ENCODE measurements at places on chromosomes 5 and 9.

GRCh38 chr5:54689411-54690251 is 172.1 kb downstream of the SNX18 start:
- DNase-seq = no peak

- DNase-seq = no peak
Observed at GRCh38 chr5:72015103-72015548, 92.1 kb upstream of the MAP1B start.

GRCh38 chr9:20582150-20582549 is 40.1 kb downstream of the MLLT3 start:
- no peak for DNase-seq

DNA sequence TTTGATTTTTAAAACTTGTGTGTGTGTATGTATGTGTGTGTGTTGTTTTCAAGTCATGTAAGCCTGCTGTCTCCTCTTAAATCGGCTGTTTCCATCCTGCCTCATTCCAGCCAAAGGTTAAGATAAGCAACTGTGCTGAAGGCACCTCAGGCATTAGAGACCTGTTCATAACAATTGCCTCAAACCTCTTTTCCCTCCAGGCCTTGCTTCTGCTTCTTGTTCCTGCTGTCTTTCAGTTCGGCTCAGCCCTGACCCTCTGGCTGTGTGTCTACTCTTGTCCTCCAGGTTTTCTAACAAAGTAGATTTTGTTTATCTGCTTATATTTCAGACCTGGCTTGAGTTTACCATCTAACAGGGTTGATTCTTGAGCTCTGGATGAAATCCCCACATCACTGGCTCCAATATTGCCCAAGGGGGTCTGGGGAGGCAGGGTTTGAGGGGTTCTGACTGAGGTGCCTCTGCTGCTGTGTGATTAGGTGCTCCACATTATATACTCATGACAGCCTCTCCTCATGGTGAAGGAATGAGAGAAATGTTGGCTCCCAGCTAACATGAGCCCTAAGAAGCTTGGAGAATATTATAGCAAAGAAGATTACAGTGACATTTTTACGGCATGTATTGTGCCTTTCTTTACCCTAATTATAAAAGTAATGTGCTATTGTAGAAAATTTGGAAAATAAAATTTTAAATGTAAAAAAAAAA is 229.7 kb upstream of the PIK3R1 start:
- no peak for DNase-seq

DNA sequence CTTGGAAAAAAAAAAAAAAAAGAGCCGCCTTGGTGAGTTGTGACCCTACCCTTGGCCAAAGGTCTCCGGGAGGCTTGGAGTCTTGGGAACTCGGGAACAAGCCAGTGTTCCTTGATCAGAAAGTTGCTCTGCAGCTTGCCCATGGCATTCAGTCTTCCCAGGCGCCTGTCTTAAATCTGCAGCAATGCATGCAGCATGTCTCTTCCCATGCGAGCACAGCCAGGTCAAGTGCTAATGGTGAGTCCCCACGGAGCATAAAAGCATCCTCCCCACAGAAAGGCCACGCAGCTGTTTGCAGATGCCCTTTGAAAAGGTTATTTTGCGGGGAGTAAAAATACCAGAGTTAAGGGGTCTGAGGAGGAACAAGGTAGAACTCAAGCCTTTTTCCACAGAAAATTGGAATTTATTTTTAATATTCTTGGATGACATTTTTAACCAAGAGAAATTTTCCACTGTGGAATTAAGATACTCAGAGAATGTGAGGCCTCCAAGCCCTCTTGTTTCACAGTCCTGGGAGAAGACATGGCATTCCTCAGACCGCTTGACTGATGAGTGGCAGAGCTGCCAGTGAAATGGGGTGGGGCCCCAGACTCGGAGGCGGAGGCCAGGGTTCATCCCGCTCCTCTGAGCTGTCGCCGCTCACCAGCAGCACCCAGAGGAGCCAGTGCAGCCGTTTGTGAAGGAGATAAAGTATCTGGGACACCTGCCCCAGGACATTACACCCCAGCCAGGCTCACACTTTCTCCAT is 81.6 kb downstream of the CYFIP2 start:
- DNase-seq = no peak

GRCh38 chr5:68918306-68918705 is 175.5 kb upstream of the SLC30A5 start:
- no peak for DNase-seq

DNA sequence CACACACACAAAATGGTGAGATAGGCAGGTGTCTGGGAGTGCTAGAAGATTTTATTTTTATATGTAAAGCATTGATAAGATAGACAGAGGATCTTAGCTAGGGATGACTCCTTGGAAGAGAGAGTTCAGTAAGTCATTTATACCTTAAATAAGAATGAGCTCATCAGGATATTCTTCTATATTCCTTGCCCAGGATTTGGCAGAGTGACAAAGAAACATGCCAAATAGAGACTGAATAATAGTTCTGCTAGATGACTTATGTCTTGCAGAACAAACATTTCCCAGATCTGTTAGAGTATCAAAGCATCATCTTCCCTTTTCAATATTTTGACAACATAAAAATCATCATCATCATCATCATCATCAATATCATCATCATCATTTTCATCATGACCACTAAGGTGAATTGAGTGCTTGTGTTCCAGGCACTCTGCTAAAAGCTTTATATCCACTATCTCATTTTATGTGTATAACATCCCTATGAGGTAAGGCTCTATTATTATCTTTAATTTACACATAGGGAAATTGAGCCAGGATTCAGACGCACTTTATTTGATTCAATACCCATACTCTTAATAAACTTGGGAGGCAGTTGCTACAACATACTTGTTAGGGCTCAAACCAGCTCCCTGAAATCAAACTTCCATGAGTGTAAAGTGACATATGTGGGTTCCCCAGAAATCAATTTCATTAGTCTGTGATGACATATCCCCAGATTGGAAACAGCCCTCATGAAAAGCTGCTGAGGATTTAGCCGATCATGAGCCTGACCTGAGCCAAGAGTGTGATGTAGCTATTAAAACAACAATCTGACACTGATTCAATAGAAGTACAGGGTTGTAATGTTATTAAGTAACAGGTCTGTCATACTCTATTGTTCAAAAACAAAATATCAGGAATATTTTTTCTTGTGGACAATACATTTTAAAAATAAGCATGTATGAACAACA is 176.3 kb upstream of the SEMA6A start:
- DNase-seq = no peak

- DNase-seq = no peak
Observed at GRCh38 chr5:96745844-96746531, 61.8 kb downstream of the ERAP1 start.

GRCh38 chr5:119879446-119879845 is 250.1 kb downstream of the FAM170A start:
- no peak for DNase-seq

DNA sequence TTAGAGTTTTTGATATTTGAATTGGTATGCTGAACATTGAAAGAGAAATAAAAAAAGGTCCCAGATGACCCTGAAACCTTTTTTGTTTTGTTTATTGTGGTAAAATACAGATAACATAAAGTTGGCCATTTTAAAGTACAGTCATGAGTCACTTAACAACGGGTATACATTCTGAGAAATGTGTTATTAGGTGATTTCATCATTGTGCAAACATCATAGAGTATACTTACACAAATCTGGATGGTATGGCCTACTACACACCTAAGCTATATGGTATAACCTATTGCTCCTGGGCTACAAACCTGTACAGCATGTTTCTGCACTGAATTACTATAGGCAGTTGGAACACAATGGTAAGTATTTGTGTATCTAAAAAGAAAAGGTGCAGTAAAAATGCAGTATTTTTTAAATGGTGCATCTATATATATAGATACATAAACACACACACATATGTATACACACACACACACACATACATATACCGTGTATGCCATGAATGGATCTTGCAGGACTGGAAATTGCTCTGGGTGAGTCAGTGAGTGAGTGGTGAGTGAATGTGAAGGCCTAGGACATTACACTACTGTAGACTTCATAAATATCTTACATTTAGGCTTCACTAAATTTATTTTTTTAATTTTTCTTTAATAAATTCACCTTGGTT is 31.0 kb downstream of the TTC1 start:
- no peak for DNase-seq

DNA sequence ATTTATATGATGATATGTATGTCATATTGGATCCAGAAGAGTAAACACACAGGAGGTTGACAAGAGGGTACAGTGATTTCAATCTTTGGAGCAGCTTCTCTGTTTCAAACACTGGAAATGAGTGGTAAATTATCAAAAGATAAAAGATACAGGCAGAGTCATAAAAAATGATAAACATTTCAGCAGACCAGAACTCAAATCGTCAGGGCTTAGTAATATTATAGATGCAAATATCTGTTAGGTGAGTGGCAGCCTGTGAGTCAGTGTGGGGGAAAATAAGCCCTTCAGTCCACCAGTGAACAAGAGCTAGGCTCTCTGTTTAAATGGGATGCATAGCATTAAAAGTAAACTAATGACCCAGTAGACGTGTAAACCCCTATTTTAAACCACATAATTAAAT is 1378.1 kb downstream of the EFNA5 start:
- no peak for DNase-seq

GRCh38 chr9:69943148-69943806 is 100.4 kb upstream of the MAMDC2 start:
- DNase-seq = no peak

- DNase-seq = no peak
Observed at GRCh38 chr5:59042201-59043055, 459.6 kb downstream of the RAB3C start.

DNA sequence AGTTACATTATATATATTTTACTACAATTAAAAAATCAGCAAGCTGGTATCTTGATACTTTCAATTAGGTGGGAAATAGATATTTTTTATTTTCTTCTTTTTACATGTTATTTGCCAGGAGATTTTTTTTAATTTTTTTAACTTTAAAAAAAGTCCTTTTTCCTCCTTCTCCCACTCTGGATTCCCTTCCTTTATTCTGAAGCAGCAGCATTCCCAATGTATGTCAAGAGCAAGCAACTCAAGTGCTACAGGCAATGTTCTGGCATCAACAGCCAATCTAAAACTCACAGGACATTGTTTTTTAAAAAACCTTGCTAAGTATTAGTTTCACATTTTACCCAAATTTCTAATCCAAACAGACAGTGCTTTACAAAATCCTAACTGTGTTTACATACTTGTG is 41.4 kb downstream of the GOLPH3 start:
- no peak for DNase-seq

- DNase-seq = no peak
Observed at GRCh38 chr9:85483208-85483607, 258.5 kb downstream of the AGTPBP1 start.

DNA sequence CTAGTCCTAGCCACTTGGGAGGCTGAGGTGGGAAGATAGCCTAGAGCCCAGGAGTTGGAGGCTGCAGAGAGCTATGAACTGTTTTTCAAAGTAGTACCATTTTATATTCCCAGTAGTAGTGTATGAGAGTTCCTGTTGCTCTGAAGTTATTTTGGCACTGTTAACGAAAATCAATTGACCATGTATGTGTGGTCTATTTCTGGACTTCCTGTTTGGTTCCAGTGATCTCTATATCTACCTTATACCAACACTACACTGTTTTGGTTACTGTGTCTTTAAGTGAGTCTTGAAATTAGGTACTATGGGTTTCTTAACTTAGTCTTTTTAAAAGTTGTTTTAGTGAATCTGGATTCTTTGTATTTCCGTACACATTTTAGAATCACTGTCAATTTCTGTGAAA is 13.6 kb downstream of the SLF1 start:
- DNase-seq = no peak

- DNase-seq = no peak
Observed at GRCh38 chr9:133524146-133524545, 613 bp downstream of the MYMK start.

GRCh38 chr9:21964925-21965385 is 29.2 kb downstream of the CDKN2A start:
- DNase-seq = peak; percentile 53

DNA sequence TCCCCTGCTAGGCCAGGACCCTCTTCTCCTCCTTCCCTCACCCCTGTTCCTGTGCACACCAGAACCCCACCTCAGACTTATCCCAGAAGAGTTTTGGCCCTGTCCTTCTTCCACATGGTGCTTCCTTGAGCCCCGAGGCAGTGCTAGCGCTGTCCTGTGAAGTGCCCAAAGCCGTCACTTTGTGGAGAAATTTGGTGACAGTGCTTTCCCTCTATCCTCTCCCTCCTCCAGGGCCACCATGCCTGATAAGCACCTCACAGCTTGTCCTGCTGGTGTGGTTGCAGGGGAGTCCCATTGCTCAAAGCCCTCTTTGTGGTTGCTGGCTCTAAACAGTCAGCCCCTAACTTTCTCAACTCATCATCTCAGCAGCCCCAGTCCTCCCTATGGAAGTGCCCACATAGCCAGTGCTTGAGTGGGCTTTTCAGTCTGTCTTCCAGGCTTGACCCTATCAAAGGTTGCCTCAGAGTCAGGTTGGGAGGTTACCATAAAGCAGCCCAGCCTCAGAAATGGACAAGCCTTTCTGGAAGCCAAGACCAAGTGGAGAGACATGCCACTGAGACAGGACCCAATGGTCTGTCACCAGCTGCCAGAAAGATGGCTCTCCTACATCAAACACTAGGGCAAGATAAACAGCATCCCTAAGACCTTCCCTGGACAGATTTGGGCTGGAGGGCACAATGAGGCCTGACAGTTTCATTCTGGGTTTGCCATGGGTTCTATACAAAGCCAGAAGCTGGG is 18.0 kb downstream of the IGIP start:
- no peak for DNase-seq

- no peak for DNase-seq
Observed at GRCh38 chr5:404666-405241, 38.2 kb upstream of the EXOC3 start.

DNA sequence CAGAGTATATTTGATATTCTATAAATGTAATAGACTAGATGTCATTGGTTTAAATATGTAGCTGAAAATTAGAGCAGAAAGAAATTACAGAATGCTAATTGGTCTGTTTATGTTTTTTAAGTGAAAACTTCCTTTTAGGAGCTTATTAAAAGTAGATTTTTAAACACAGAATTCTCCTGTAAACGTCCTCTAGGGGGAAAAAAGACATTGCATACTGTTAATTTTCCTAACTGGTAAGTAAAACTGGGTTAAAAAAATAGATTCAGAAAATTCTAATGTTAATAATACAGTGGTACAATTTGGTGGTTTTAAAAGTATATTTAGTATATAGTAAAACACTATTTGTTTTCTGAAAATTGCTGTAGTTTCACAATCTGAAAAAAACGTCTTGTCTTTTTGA is 59.8 kb downstream of the ZCCHC7 start:
- DNase-seq = no peak

- no peak for DNase-seq
Observed at GRCh38 chr5:170528976-170529375, 25.2 kb downstream of the KCNIP1 start.
